Neural crest cell (in vitro differentiated cells): ENCODE measurements at places on chromosomes 5 and 9. TPM values are rescaled to one million over a fixed set of nuclear protein-coding genes. Genes with fewer than 3 reads are reported as not detected.

- DNase-seq: no peak
Observed at GRCh38 chr5:128513806-128514205, 24.2 kb downstream of the FBN2 start.

- DNase-seq: no peak
Observed at GRCh38 chr9:76116913-76117312, 226.4 kb downstream of the PCSK5 start.

GRCh38 chr5:141412854-141413539 lies at the start of gene PCDHGA10:
Gene PCDHGA10 (plus strand): TSS chr5:141412987. CDS start chr5:141413176, 189 bp downstream.
- peak; percentile 37 for DNase-seq

GRCh38 chr9:4333787-4334186 lies 33.9 kb upstream of the GLIS3 start:
- DNase-seq: no peak

GRCh38 chr5:155017610-155018009 lies 4.1 kb downstream of the KIF4B start:
- no peak for DNase-seq

DNA sequence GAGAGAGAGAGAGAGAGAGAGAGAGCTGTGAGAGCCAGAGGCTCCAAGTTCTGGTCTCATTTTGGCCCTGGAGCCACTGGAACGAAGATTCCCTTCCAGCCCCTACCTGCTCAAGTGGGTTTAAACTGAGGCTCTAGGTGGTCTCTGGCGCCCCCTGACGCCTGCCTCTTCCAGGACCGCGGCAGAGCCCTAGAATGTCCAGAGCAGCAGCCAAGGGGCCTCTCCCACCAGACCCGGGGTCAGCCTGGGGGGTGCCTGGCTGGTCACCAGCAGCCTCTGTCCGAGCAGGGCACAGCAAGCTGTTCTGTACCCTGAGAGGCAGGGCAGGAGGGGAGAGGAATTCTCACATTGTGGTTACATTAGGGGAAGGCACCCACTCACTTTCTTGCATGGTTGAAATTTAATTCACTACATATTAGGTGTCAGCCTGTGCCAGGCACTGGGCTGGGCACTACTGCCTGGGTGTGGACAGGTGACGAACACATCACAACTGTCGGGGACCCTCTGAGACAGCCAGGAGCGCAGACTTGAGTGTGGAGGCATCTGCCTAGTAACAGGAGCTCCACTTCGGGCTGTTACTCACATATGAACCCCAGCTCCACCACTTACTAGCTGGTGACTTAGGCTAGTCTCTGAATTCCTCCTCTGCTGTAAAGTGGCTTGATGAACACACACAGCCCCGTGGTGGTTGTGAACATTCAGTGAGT lies 44.5 kb downstream of the AMBP start:
- peak; percentile 53 for DNase-seq

DNA sequence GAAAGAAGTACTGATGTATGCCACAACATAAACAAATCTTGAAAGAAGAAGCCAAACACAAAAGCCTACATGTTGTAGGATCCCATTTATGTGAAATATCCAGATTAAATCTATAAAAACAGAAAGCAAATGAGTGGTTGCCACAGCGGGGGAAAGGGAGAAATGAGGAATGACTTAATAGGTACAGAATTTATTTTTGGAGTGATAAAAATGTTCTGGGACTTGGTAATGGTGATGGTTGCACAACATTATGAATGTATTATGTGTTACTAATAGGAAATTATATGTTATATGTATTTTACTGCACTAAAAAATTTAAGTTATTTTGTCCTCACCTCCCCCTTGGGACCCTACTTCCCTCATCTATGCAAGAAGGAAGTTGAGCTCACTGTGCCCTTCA lies 16.4 kb upstream of the TTC1 start:
- DNase-seq: no peak

GRCh38 chr5:136006761-136007251 lies 22.0 kb upstream of the TGFBI start:
- no peak for DNase-seq

DNA sequence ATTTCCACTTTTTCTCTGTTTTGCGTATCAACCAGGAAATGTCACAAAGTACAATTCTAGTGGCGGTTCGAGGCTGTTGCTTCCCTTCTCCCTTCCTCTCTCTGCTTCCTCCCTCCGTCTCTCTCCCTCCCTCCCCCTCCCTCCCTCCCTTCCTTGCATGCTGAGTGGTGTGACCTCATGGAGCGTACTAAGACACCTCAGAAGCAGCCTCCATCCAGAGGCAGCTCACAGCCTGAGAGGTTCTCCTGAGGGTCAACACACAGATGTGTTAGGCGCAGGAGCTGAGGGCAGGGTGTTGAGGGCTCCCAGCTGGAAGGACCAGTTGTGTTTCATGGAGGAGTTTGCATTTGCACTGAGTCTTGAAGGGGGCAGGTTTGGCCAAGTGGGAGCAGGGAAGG lies 57.7 kb downstream of the COL5A1 start:
- DNase-seq: no peak

DNA sequence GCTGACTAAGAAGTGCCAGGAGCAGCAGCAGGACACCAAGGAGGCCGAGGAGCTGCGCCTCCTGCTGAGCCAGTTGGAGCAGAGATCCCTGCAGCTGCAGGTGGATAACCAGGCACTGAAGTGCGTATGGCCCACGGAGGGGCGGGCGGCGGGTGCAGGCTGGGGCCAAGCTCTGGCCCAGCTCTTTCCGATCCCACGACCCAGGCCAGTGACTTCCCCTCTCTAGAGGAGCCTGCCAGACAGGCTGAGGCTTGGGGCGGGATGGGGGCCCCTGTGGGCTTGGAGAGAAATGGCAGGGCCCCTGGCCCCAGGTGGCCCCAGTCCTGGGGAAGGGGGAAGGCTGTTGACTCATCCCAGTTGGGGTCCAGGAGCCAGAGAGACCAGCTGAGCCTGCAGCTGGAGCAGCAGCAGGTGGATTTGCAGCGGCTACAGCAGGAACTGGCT lies 3.6 kb downstream of the PTRH1 start:
- no peak for DNase-seq

DNA sequence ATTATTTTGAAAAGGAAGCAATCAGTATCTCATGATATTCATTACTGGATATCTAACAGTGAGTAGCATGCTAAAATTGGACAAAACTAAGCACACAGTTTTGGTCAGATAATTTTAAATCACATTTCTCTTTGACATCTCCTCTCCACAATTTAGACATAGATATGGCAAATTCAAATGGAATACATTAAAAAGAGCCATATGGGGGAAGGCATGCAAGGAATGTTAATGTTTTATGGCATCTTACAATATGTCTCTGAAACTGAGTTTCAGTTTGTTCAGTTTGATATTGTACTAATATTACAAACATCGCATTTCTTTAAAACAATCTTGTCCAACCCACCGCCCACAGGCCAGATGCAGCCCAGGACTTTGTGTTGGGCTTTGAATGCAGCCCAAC lies 151.0 kb downstream of the HTR1A start:
- DNase-seq: no peak

- no peak for DNase-seq
Observed at GRCh38 chr5:179266291-179267070, 78.8 kb downstream of the ADAMTS2 start.

- DNase-seq: no peak
Observed at GRCh38 chr5:73031839-73032238, 76.0 kb downstream of the FCHO2 start.

GRCh38 chr5:173574983-173575382 lies 41.5 kb downstream of the BOD1 start:
- no peak for DNase-seq

DNA sequence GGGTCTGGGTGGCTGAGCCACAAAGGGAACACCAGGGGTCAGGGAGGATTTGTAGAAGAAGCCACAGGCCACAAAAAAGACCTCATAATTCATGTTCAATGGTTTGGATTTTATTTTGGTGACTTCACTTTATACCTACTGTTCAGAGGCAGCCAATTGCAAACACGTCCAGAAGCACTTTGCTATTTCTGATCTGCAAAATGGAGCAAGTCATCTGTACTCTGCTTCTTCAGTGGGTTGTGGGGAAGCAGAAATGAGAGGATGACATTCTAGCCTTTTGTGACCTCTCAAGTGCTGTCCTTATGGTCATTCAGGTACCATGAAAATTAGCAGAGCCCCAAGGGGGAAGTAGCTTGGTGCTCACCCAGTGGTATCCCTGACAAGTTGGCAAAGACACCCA lies 2.5 kb upstream of the KCNIP1 start:
- DNase-seq: no peak

PFN3 gene
- total RNA-seq: not detected in 2 replicates

SWI5 gene
- 17.1 and 20.7 TPM in 2 replicates for total RNA-seq

PCDHGA3 gene
- 0.16 and 0.33 TPM in 2 replicates for total RNA-seq

CCDC192 gene
- total RNA-seq: 0.71 and 1.3 TPM in 2 replicates

PRLR gene
- 0.58 and 0.64 TPM in 2 replicates for total RNA-seq

LCN1 gene
- total RNA-seq: not detected in 2 replicates

MRPL50 gene
- total RNA-seq: 17.3 and 18.6 TPM in 2 replicates

C7 gene
- 0.33 TPM in 1 of 2 replicates, not detected in the other for total RNA-seq

INSL6 gene
- not detected in 2 replicates for total RNA-seq

PDE8B gene
- total RNA-seq: 0.44 and 1.1 TPM in 2 replicates

ZSWIM6 gene
- total RNA-seq: 33.8 and 34.3 TPM in 2 replicates

KLHL9 gene
- 31.0 and 31.7 TPM in 2 replicates for total RNA-seq

CTXN3 gene
- not detected in 2 replicates for total RNA-seq

FABP6 gene
- total RNA-seq: 1.3 and 1.5 TPM in 2 replicates
